Astrocyte (in vitro differentiated cells and primary cell): ENCODE measurements at places on chromosomes 11 and 22.

DNA sequence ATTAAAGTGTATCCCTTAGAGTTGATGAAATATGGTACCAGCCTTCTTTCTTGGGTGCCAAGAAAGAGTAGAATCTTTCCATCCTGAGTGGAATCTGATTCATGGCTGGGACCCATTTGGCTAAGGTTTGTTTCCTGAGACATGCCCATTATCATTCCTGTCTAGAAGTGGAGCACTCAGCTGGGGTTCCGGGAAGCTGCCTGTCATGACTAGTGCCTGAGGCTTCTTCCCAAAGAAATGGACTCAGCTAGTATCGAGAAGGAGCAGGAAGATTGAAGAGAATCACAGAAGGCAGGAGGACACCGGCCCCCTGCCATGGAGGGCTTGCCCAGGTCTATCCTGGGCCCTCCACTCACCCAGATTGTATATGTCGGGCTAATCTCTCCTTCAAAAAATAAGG lies 57.6 kb downstream of the KREMEN1 start:
- no peak for DNase-seq

GRCh38 chr11:113077379-113077778 lies 116.2 kb downstream of the NCAM1 start:
- DNase-seq: no peak

- no peak for DNase-seq
Observed at GRCh38 chr22:37312549-37313183, 30.4 kb downstream of the CYTH4 start.

DNA sequence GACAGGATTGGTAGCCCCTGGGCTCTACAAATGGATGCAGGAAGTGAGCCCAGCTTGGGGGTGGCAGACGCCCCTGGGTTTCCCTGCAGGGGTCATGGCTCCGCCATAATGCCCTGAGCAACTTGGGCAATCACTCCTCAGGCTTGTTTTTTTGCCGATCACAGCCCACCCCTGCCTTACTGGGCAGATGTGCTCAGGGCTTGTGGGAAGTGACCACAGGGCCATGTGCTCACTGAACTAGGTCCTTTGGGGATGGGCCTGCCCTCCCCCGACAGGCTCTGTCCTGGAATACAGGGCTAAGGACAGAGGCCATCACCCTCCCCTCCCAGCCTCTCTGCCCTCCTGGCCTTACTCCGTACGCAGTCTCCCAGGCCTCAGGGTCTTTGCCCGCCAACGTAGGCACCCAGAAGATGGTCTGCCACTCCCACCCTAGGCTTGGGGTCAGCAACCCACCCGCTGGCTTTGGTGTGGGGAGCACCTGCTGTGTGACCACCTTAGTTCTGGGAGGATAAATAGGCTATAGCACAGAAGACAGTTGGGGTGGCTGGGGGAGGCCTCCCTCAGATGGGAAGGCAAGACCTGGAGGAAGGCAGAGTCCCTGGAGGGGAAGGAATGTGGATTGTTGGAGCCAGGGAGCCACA lies 3.8 kb downstream of the RPLP2 start:
- no peak for DNase-seq

GRCh38 chr11:34235189-34235588 lies 122.6 kb downstream of the ABTB2 start:
- DNase-seq: no peak

DNA sequence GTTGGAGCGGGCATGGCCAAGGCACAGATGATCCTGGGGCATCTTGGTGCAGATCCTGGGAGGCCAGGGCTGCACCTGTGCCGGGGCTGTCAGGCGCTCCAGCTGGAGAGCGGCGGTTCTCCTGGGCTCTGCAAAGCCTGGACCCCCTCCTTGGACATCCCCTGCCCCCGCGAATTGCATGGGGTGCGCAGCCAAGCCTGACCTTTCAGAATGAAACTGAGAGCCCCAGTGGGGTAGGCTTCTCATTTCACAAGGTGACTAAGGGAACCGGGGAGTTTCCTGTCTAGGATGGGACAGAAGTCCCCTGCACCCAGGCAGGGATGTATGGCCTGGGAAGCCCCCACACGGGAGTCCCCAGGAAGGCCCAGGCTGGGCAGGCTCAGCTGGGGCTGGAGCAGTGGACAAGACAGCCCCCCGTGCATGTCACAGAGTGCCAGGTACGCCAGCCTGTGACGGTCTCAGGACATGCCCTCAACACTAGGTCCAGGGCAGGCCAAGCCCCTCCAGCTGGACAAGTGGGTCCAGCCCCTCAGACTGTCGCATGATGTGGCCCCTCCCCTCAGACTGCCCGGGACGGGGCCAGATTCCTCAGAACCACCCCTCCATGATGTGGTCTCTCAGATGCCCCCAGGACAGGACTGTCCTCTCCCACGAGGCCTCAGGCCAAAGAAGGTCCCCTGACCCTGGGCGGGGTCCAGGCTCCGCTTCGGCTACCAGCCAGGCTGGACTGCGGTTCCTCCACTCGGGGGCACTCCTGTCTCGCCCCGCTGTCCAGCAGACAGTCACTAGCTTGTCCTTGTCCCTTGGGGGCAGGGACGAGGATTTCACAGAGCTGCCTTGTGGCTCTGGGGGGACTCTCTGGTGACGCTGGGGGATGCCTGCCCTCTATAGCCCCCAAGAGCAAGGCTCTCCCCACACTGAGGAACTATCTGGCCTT lies 2.3 kb downstream of the LSP1 start:
- no peak for DNase-seq

- DNase-seq: no peak
Observed at GRCh38 chr22:42685941-42686653, 34.6 kb downstream of the A4GALT start.
